ENCODE measurements at places on chromosomes 6 and 20. TPM values are rescaled to one million over a fixed set of nuclear protein-coding genes. Genes with fewer than 3 reads are reported as not detected.
A peak's percentile ranks its signal among the peaks of the same experiment; 100 is the strongest.

TAF4 gene
- 12.8 TPM for total RNA-seq

DNA sequence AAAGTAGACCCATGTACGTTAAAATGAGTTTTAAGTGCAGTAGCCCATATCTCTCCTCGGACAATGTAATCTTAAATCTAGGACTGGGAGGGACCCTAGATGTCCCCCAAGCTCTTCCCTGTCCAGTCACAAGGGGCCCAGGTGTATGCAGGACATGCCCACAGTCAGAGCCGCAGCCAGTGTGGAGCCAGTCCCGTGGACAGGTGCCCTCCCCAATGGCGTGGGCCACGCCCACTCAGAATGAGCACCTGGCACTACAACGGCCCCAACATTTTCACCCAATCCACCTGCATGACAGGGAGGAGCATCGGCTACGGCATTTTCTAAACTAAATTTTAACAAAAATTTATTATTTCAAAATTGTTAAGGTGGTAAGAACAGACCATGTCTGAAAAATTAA, 53.2 kb downstream of the WDR27 start:
- peak; percentile 32 for DNase-seq

DNA sequence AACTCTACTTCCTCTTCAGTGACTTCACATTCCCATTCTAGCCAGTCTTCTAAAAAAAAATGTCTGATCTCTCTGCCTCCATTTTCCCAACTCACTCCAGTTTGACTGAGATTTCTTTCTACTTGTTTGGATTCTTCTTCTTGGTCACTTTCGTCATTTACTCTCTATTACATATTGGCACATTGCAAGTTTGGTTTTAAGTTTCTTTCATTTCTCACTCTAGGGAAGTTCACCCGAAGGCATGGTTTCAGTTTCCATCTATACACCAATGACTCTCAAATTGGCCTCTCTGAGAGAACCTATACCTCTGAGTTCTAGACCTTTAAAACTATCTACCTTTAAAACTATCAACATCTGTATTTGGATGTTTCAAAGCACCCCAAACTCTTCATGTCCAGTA, 51.3 kb downstream of the CD109 start:
- DNase-seq, result no peak

DNA sequence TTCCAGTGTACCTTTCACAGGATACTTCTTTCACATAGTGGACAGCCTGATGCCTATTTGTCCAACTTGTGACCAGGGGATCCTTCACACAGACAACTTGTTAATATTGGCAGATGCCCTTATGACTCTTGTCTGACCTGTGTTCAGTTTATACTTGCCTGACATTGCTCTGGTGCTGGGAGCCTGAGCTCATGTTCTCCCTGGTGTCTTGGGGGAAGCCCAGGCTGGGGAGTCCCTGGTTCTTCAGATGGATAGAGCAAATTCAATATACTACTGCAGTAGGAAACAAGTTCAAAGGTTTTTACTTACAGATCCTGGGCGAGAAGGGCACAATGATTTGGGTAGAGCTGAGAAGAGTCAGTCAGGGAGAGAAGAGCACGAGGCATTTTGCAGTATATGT, 76.1 kb downstream of the NKAIN2 start:
- DNase-seq, result no peak

DNA sequence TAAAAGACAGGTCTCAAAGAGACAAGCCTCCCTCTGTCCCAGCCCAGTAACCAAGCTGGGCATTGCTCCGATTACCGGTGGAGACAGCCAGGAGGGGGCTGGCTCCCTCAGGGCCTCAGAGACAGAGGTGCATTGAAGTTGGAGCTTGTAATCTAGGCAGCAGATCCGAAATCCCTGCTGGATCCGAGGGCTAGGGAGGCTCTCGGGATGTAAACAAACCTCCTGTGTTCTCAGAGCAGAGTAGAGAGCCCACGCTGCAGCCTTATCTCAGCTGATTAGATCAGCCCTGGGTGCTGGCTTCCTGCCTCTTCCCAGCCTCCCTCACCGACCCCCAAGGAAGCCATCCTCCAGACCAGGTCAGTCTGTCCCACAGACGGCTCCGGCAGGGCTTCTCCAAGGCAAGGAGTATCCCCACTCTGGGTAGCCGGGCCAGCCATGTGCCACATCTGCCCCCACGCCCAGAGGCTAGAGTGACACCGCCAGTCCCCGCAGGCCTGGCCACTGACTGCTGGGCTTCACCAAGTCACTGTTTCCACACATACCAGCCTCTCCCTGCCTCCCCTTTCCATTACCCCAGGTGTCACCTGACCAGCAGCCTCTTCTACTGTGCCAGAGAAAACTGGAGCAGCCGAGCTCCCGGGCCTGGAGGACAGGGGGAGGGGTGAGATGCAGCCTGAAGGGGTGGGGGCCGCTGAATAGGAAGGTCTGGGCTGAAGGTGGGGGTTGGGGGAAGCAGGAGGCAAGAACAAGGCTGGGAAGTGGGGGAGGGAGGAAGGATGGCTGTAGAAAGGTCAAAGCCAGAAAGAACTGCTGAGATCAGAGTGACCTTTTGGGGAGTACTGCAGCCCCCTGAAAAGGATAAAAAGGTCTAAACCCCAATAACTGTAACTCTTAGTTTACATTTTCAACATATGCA, 6.0 kb downstream of the SDC4 start:
- DNase-seq, result peak; percentile 89

DNA sequence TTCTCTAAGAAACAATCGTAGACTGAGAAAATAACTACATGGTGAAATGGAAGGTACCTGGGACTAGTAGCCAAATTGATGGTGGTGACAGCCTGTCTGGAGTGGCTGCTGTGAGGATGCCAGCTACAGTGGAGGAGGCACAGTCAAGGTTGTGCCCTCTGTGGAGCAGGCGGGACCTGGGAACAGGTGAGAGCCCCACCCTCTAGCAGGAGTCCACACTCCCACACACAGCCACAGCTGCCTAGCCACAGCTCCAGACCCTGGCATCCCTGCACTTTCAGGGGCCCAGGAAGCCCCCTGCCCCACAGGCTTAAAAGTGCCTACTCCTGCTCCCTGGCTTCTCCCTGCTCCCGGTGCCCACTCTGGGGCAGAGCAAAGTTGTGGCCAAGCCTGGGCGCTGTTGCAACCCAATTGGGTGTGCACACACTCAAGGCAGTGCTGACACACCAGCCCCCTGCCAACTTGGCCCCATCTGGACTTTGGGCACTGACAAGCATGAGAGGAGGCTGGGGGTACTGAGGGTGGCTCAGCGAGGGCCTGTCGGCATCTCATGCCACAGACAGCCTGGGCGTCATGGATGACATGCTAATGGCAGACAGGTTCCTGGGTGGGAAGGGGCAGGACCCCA, 548.7 kb downstream of the TBC1D32 start:
- DNase-seq, result no peak

Data from sigmoid colon (tissue), 7 donors.